Esophagus squamous epithelium (tissue), 5 donors: ENCODE measurements at places on chromosomes 6 and 20. TPM values are rescaled to one million over a fixed set of nuclear protein-coding genes. Genes with fewer than 3 reads are reported as not detected.

GRCh38 chr6:137740091-137740755, 126.8 kb upstream of the TNFAIP3 start:
- H3K27ac ChIP-seq = no peak overlapping the region
- H3K27me3 ChIP-seq = no peaks in the 10 kb centered on the region
- H3K4me1 ChIP-seq = no peaks in the 10 kb centered on the region
- no peak for DNase-seq
- H3K36me3 ChIP-seq = no peaks in the 10 kb centered on the region

GRCh38 chr20:35497780-35498189, 31.7 kb downstream of the C20orf173 start:
- no peak overlapping the region for H3K27ac ChIP-seq
- peaks cover 42% of the 10 kb centered on the region for H3K36me3 ChIP-seq
- H3K4me3 ChIP-seq = no peak overlapping the region
- H3K27me3 ChIP-seq = no peaks in the 10 kb centered on the region
- no peaks in the 10 kb centered on the region for H3K4me1 ChIP-seq

DNA sequence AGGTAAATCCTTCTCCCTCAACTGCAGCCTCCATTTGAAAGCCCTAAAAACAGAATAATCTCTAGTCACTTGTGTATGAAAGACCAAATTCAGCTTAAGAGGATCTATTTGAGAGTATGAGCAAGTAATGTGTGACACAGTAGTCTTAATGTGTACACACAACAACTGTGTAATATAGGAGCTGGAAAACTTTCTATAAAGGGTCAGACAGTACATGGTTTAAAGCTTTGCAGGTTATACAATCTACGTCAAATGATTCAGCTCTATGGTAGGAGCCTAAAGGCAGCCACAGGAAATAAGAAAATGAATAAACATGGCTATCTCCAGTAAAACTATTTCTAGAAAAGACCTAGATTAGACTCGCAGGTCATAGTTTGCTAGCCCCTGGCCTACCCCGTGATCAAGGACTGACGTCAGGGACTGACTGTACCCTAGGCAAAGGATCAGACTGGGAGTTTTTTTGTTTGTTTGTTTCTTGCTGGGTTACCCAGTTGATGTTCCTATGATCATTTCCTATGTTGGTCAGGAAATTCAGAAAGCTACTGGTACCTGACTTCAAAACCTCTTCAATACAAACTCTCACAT, 39.7 kb downstream of the BTBD9 start:
- no peak for DNase-seq
- no peak overlapping the region for H3K4me3 ChIP-seq
- H3K27ac ChIP-seq = no peak overlapping the region
- no peaks in the 10 kb centered on the region for H3K27me3 ChIP-seq
- H3K36me3 ChIP-seq = no peaks in the 10 kb centered on the region

The POU3F2 gene
- total RNA-seq = not detected

- H3K4me3 ChIP-seq = no peak overlapping the region
- DNase-seq = no peak
- H3K27me3 ChIP-seq = no peaks in the 10 kb centered on the region
- peaks cover 3% of the 10 kb centered on the region for H3K4me1 ChIP-seq
Measured at GRCh38 chr6:35231563-35231962, 17.8 kb downstream of the SCUBE3 start.

The NNAT gene
- not detected for total RNA-seq

DNA sequence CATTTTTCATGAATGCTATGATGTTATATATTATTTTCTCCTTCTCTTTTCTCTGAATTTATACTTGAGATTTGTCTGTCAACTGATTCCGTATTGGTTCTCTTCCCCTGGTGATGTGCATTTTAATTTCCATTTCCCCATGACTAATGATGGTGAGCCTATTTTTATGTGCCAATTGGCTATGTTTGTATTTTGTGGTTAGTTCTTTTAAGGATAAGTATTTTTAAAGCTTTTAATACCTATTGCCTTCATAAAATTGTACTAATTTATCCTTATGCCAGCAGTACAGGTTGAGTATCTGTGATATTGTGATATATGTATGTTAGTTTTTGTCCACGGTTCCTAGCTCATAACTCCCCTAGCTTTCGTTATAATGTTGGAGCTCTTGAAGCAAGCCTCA, 2.8 kb downstream of the POLH start:
- H3K27ac ChIP-seq = no peak overlapping the region
- no peak for DNase-seq
- peaks cover under 1% of the 10 kb centered on the region for H3K36me3 ChIP-seq
- no peak overlapping the region for H3K4me3 ChIP-seq

DNA sequence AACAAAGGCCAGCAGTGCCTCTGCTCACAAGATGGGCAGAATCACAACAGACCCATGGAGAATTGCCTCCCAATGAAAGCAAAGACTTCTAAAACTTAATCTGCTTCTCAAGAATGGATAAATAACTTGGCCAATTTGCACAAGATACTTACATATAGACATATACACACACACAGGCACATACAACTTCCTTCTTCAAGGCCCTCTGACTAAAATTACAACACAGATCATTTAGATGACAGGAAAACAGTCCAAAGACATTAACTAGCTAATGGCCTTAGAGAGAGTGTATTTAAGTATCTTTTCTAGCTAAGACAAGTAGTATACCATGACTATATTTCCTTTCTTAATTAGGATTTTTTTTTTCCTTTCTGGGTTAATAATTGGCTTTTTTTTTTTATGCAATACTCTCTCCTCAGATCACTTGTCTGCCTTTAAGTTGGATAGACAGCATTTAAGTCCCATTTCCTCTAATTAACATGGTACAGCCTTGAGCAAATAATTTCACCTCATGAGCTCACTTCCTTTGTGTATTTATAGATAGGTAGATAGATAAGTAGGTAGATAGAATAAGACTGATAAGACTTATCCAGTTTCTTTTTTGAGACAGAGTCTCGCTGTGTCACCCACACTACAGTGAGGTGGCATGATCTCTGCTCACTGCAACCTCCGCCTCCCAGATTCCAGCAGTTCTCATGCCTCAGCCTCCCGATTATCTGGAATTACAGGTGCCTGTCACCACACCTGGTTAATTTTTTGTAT, 70.0 kb downstream of the NRSN1 start:
- no peak overlapping the region for H3K27ac ChIP-seq
- no peak overlapping the region for H3K4me3 ChIP-seq
- DNase-seq = no peak
- H3K27me3 ChIP-seq = peaks cover 6% of the 10 kb centered on the region

The EFCAB8 gene
- not detected for total RNA-seq

- no peaks in the 10 kb centered on the region for H3K4me1 ChIP-seq
- no peak for DNase-seq
- no peaks in the 10 kb centered on the region for H3K36me3 ChIP-seq
- no peak overlapping the region for H3K4me3 ChIP-seq
- H3K27ac ChIP-seq = no peak overlapping the region
Measured at GRCh38 chr6:151784441-151785214, 22.9 kb upstream of the ESR1 start.

DNA sequence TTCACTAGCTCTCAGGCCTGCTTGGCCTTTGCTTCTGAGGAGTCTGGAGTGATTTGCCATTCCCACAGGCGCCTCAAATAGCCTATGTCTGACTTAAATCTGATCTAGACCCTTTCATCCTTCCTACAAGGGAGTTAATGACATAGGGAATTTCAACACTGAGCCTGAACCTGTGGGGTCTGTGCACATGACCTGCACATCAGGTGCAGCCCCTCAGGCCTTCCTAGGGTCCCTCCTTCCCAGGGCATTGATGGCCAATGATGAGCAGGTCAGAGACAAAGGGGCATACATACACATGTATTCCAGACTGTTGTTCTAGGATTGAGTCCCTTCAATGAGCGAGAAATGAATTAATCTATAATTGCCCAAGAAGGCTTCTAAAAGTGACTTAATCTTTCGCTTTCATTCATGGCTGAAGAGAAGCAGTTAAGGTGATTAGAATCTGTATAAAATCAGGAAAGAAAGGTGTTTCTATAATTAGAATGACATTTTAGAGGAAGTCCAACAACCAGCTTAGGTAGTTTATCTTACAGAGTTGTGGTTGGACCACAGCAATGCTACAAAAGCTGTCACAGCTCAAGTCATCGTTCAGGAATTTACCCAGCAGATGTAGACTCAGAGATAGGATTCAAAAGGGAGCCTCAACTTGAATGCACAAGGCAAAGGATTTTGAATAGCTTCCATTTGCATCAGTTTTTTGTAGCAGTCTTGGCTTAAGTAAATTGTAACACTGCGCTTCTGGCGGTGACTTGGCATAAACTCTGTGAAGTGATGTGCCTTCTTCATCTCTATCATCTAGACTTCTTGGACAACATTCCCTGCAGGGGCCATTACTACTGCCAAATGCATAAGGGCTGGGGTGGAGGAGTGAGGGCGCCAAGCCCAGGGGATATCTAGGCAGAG, 27.0 kb upstream of the TBC1D7 start:
- peak overlapping the region; percentile 60 for H3K27ac ChIP-seq
- DNase-seq = no peak
- H3K4me1 ChIP-seq = peaks cover 50% of the 10 kb centered on the region
- H3K27me3 ChIP-seq = no peaks in the 10 kb centered on the region
- no peaks in the 10 kb centered on the region for H3K36me3 ChIP-seq
- H3K4me3 ChIP-seq = no peak overlapping the region

The TFAP2C gene
- total RNA-seq = 34.8 TPM

DNA sequence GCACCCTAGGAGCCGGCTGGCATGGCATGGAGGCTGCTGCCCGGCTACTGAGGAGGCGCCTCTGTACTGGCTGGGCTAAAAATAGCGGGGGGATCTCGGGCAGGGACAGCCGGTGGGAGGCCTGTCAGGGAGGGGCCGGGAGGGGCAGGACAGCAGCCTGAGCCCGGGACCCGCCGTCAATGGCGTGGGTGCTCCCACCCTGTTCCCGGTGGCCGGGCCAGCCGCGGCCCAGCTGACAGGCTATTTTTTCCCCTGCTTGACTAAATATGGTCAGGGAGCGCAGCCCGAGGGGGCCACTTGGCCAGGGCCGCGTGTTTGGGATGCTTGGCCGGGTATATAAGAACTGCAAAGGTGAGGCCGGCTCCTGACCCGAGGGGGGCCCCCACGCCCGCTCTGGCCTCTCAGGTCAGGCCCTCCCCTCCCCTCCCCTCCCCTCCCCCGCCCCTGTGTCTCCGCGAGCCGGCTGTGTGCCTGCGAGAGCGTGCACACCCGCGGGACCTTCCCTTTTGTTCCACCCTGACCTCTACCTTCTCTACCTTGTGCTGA, 74.4 kb upstream of the GATA5 start:
- peaks cover 86% of the 10 kb centered on the region for H3K27me3 ChIP-seq
- no peaks in the 10 kb centered on the region for H3K36me3 ChIP-seq
- no peak for DNase-seq

The ADGRG6 gene
- total RNA-seq = 22.3 TPM

The HLA-DRB1 gene
- total RNA-seq = 20.2 TPM

The FAM209B gene
- not detected for total RNA-seq

DNA sequence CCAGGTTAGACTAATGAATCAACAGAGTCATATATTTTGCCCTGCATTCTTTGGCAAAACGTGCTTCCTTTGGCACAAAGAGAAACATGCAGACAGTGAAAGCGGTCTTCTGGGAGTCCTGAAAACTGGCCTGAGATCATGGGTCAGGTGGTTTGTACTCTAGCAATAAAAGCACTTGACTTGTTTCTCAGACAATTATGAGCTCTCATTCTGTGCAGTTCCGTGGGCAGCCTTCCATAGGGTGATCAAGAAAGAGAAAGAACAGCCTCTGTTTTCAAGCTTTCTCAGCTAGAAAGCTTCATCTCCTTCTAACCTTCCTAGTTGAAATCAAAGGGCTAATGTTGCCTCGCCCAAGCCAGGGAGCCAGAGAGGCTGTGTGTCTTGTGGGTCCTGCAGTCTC, 62.7 kb upstream of the ISM1 start:
- H3K4me3 ChIP-seq = no peak overlapping the region
- DNase-seq = no peak
- H3K27me3 ChIP-seq = no peaks in the 10 kb centered on the region
- no peaks in the 10 kb centered on the region for H3K36me3 ChIP-seq

The VWA7 gene
- 0.80 TPM for total RNA-seq

The PLA2G7 gene
- not detected for total RNA-seq

The GGTLC1 gene
- not detected for total RNA-seq

The KCNK17 gene
- total RNA-seq = 1.2 TPM

The USP49 gene
- 1.6 TPM for total RNA-seq

DNA sequence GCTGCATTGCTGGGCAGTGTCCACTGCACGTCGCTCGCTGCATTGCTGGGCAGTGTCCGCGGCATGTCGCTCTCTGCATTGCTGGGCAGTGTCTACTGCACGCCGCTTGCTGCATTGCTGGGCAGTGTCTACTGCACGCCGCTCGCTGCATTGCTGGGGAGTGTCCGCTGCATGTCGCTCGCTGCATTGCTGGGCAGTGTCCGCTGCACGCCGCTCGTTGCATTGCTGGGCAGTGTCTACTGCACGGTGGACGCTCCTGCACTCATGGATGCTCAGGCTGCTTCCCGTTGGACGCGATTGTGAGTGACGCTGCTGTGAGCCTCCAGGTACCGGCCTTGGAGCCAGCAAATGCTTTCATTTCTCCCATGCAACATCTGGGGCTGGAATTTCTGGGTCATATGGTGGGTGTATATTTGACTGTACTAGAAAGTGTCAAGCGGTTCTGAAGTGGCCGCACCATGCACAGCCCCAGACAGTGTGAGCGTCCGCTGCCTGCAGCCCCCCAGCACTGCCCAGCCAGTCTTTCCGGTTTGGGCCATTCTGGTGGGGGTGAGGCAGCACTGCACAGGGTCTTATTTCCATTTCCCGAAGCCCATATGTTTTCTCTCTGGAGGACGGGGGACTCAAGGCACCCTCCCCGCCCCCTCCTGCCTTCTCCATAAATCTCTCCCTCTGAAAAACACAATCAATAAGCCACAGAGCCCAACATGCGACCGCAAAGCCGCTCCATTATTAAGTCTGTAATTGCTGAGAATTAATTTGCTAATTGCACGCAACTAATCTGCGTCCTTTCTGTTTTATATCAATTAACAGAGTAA, 97.4 kb downstream of the YTHDF1 start:
- no peak overlapping the region for H3K27ac ChIP-seq
- no peak overlapping the region for H3K4me3 ChIP-seq
- no peaks in the 10 kb centered on the region for H3K36me3 ChIP-seq
- DNase-seq = no peak

- H3K27me3 ChIP-seq = no peaks in the 10 kb centered on the region
- H3K36me3 ChIP-seq = no peaks in the 10 kb centered on the region
- H3K4me3 ChIP-seq = no peak overlapping the region
Measured at GRCh38 chr20:8373579-8373978, 241.5 kb downstream of the PLCB1 start.

The RGS17 gene
- total RNA-seq = 1.8 TPM

The IMPG1 gene
- total RNA-seq = not detected

DNA sequence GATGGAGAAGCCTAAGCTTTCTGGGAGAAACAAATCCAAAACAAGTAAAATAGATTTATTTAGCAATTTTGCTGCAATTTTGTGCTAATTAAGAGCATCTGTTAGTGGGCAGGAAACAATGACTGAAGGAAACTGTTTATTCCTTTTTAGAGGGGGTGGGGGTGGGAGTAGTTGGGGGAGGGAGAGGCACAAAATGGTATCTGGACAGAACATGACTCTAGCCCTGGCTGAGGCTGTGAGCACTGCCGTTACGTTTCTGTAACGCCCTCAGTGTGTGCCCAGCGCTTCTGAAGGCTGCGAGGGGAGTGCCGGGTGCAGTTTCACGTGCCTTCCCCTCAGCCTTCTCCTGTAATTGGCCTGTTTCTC, 28.8 kb downstream of the METTL24 start:
- no peaks in the 10 kb centered on the region for H3K27me3 ChIP-seq
- no peak for DNase-seq
- H3K4me1 ChIP-seq = peaks cover 4% of the 10 kb centered on the region
- no peaks in the 10 kb centered on the region for H3K36me3 ChIP-seq
- H3K4me3 ChIP-seq = peak overlapping the region; percentile 26

The MYLK2 gene
- total RNA-seq = 0.38 TPM

The NMBR gene
- not detected for total RNA-seq

The TSPYL4 gene
- 2.8 TPM for total RNA-seq

GRCh38 chr6:96086745-96087144, 71.0 kb downstream of the FUT9 start:
- H3K27ac ChIP-seq = no peak overlapping the region
- no peaks in the 10 kb centered on the region for H3K36me3 ChIP-seq
- no peaks in the 10 kb centered on the region for H3K27me3 ChIP-seq
- H3K4me3 ChIP-seq = no peak overlapping the region
- H3K4me1 ChIP-seq = no peaks in the 10 kb centered on the region
